ENCODE measurements at places on chromosomes 4 and X.

- DNase-seq: no peak
These were observed 63.2 kb downstream of the HHIP start for GRCh38 chr4:144709159-144709558.

DNA sequence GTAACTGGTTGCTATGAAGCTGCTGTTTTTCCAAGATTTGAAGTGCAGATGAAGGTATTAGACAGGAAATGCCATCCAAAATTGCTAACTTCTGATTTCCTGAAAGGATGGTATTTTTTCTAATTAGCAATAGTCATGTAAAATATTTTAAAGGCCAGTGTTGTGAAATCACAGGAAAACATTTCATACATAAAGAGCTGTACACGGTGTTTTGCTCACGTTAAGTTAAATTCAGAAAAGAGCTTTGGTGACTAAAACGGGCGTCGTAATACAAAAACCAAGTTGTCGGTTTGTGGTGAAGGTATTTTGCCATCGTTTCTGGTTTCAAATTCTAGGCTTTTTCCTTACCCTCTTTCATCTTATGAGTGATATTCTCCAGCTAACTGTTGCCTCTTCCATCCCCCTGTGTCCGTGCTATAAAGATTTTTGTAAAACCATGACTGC, 39.8 kb downstream of the AFF1 start:
- no peak for DNase-seq

GRCh38 chr4:56434599-56435139, 746 bp downstream of the PPAT start:
- DNase-seq: peak; percentile 20

GRCh38 chr4:15657366-15657765, 2.2 kb upstream of the FBXL5 start:
- no peak for DNase-seq

DNA sequence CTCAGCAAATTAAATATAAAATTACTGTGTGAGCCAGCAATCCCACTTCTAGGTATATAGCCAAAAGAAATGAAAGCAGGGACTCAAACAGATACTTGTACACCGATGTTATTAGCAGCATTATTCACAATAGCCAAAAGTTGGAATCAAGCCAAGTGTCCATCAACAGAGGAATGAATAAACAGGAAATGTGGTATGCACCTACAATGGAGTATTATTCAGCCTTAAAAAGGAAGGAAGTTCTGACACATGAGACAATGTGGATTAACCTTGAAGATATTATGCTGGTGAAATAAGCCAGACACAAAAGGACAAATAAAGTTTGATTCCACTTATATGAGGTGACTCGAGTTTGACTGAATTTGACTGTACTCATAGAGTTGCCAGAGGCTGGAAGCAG, 108.3 kb upstream of the DUSP21 start:
- DNase-seq: no peak

DNA sequence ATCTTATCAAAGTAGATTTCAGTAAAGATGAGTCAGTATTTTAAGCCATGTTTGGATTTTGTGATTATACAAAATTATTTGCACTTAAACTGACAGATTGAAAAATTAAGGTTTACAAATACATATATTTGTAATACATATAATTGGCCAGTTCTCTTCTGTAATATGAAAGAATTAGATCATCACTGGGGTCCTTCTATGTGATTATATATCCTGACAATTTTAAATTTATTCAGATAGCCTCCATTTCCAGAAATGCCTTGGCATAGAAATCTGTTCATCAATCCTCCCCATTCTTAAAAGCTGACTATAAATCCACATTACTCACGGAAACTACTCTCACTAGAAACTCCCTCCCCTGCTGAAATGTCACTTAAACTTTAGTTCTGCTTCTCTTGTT, 280.4 kb upstream of the ANXA10 start:
- DNase-seq: no peak

GRCh38 chrX:72081605-72082320, 50.0 kb downstream of the RTL5 start:
- DNase-seq: no peak

DNA sequence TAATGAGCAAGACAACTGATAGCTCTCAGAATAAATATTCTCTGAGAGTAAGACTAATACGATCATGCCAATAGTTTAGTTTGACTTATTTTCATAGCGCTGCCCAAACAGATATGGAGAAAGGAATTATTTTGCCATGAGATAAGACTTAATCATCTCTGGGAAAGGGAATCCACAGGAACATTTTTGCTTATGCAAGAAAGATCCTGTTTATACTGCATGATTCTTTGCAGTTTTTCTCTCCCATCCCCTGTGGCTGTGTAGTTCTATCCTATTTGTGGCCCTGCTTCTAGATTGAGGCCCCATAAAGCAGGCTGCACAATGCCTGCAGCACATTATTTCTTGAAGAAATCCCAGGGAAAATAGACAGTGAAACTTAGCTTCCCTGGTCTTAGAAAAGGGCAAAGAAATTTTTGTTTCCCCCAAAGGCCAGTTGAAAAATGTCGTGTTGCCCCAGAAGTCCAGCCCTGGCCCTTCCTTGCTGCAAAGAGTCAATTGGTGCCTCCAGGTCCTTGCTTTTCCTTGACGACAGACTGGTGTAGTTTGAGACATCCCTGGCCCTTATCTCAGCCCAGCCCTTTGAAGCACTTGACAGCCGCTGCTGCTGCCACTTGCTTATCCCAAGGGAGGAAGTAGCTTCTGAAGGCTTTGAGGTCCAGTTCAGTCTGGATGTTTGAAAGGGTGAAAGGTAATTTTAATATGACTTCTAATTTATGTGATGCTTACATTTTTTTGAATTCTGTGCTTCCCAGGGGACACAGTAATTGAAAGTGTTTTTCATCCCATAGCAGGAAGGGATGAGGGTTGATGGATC, 45.0 kb upstream of the SH3RF1 start:
- no peak for DNase-seq
